NCI-H1105 treated with DMSO at 0.1 percent for 48 hours (cell line): ENCODE measurements at places on chromosomes 16 and 17.
A peak's percentile ranks its signal among the peaks of the same experiment; 100 is the strongest.

GRCh38 chr16:7492122-7492521 is 159.5 kb downstream of the RBFOX1 start:
- no peak for DNase-seq

GRCh38 chr16:68506331-68507053 is 32.6 kb upstream of the ZFP90 start:
- no peak for DNase-seq

- no peak for DNase-seq
Observed at GRCh38 chr17:80443916-80444643, 29.1 kb downstream of the ENDOV start.

DNA sequence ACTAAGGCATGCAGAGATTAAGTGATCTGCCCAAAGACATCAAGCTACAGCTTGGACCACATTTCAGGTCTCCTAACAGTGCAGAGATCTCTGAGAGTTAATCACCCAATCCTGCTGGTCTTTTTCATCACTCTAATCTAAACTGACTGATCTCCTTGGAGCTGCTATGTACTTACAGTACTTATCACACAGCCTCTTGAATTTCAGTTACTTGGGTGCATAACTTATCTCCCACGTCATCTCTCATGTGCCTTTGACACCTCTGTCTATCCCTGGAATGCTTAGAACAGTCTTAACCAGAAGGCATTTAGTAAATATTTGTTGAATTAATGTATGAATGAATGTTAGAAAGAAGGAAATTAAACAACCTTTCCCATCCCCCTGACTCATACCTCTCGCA is 139.0 kb downstream of the SNX11 start:
- DNase-seq = no peak

DNA sequence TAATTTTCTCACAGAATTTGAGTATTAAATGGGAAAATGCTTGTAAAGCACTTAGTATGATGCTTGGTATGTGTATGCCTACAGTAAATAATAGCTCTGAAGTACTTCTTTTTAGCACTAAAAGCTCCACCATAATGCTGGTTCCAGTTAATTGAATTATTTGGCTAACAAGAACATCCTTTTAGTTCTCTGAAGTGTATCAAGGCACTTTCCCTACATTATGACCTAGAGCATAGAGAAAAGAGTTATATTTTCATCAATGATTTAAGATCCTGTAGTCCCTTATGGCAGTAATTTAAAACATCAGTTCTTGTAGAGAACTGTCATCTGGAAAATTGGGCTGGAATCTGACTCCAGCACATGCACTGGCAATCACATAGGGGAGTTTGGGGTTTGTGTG is 21.9 kb upstream of the PHAF1 start:
- no peak for DNase-seq

GRCh38 chr16:31421587-31421986 is 6.6 kb downstream of the COX6A2 start:
- no peak for DNase-seq

DNA sequence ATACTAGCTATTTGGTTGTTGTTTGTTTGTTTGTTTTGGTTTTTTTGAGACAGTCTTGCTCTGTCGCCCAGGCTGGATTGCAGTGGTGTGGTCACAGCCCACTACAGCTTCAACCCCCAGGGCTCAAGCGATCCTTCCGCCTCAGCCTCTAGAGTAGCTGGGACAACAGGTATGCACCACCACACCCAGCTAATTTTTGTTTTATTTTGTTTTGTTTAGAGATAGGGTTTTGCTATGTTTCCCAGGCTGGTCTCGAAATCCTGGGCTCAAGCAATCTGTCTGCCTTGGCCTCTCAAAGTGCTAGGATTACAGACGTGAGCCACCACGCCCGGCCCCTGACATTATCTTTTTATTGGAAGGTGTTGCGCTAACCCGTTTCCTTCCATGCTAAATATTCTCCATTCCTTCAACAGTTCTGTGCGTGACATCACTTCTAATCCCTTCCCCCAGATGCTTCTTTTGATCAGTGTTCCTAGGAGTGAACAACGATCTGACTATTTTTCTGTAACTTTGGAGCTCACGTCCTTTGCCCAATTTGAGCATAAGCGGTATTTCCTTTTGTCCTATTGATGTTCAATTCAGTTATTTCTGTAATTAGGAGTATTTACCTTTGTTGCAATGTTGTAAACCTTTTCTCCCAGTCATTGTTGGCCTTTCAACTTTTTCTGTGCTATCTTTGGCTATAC is 30.2 kb upstream of the EMP2 start:
- DNase-seq = no peak

DNA sequence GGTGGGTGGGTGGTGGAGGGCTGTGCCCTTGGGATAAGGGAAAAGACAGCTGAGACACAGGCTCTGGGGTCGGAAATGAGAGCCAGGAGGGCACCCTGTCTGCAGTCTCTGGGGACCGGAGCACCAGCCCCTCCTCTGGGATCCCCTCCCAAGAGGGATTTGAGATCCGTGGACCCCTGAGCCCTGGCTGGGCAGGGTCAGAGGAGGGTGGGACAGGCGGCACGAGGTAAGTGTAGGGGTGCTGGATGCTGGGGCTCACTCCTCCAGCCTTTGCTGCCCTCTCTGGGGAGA is 425 bp downstream of the SGSH start:
- DNase-seq = peak; percentile 35

- DNase-seq = peak; percentile 92
Observed at GRCh38 chr17:30477083-30477773, at the start of gene GOSR1. TSS of gene GOSR1 (plus strand) at chr17:30477408. CDS start at chr17:30477434, 26 bp downstream.

GRCh38 chr16:78192734-78193488 is 93.5 kb downstream of the WWOX start:
- no peak for DNase-seq

DNA sequence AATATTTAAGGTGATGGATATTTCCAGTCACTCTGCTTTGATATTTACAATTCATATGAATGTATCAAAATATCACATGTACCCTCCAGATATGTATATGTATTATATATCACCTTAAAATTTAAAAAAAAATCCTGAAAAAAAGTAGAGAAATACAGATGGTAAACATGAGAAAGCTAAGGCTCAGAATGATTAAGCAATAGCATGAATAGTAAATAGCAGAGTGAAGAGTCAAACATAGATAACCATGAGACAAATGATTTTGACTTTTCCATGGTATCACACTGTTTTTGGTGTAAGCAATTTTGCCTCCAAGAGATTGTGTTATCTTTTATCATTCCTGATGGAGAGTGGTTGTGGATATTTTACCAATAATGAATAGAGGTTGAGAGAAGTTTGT is 868.8 kb downstream of the CDH11 start:
- DNase-seq = no peak

DNA sequence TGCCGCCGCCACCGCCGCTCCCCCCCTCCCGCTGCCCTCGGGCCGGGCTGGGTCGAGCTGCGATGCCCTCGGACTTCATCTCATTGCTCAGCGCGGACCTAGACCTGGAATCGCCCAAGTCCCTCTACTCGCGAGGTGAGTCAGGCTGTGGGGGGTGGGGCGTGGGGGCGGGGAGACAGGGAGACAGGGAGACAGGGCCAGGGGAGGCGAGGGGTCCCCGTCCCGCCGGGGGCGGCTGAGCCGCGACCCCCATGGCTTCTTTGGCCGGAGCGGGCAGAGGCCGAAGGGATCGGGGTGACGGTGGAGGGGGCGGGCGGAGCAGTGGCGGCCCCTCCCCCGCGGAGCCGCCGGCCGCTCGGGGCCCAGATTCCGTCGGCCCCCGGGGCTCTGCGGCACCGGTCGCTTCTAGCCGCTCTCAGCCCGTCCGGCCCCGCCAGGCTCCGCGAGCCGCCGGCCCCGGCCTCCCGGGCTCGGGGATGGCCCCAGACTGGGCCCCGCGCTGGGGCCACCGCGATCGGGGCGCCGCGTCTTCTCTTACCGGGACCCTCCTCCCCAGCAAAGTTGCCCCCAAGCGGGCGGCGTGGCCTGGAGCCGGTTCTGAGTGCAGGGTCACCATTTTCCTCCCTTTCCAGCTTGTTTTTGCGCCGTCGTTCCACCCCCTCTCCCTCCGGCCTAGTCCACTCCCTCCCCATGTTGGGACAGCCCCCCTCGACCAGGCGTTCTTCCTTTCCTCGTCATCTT is 644 bp downstream of the NFAT5 start:
- DNase-seq = no peak

DNA sequence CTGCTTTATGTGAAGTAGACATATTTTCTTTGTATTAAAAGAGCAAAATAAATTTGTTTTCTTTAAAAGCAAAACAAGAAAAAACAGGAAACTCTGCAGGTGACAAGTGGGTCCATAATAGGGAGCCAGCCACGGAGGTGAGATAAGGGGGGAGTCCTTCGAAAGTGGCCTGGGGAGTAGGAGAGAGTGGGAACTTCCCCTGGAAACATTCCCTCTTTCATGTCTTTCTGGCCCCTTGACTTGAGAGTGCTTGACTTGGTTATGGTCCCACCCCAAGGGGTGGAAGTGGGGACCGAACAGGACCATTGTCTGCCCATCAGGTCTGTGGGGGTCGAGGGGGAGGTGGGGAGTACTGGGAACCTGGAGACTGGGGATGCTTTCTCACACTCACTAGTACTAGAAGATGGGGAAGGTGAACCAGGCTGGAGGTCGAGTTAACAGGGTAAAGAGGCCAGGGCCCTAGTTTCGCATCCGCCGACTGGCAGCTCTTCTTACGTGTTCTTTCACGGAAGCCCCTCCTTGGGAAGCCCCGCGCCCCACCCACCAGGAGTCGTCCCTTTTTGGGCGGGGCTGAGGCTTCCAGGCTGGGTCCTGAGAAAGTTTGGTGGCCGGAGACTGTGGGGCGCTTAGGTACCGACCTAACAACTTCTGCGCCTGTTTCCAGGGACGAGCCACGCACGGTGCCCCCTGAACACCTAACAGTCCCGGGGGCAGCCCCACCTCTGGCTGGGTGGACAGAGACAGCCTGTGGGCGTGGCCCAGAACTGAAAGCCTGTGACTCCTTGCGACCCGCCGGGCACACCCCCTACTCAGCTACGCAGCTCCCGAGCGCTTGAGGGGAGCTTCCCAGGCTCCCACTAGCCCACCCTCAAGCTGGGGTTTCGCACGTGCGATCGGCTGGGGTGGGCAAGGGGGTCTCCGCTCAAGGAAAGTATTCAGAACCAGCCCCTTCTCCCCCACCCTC is 790 bp downstream of the TRADD start:
- DNase-seq = no peak

DNA sequence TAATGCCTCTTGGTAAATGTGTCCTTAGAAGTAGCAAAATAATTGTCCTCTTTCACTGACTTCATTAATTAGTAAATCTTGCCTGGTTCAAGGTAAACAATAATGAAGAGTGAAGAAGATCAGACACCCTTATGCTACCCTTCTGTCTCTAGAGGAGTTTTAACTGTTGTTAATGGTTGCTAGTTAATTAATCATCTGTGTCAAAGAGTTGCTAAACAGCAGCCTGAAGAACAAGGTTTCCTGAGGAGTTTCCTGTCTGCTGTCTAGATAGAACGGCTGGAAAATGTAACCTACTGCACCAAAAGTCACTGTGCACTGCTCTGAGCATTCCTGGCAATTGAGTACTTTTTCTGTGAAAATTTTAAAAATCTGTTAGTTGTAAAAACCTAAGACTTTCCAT is 131.3 kb downstream of the NLK start:
- no peak for DNase-seq

DNA sequence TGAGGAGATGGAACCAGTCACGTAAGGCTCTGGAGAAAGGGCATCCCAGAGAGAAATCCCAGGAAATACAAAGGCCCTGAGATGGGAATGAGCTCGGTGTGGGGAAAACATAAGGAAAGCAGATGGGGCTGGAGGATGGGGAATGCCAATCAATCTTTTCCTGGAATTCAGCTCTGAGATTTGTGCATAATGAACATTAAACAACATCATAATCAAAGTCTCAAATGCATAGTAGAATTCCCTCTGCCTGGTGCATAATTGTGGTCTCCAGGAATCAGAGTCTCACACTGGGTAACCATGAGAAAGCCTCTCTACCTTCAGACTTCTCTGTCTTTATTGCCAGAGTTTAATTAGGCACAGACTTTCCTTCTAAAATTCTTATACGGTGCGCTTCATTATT is 30.8 kb downstream of the OTOA start:
- no peak for DNase-seq

GRCh38 chr17:69066482-69066881 is 5.8 kb upstream of the ABCA9 start:
- DNase-seq = no peak

- no peak for DNase-seq
Observed at GRCh38 chr16:86359571-86359970, 150.8 kb upstream of the FOXF1 start.

GRCh38 chr17:44362949-44363612 is 572 bp downstream of the FAM171A2 start:
- DNase-seq = peak; percentile 16

DNA sequence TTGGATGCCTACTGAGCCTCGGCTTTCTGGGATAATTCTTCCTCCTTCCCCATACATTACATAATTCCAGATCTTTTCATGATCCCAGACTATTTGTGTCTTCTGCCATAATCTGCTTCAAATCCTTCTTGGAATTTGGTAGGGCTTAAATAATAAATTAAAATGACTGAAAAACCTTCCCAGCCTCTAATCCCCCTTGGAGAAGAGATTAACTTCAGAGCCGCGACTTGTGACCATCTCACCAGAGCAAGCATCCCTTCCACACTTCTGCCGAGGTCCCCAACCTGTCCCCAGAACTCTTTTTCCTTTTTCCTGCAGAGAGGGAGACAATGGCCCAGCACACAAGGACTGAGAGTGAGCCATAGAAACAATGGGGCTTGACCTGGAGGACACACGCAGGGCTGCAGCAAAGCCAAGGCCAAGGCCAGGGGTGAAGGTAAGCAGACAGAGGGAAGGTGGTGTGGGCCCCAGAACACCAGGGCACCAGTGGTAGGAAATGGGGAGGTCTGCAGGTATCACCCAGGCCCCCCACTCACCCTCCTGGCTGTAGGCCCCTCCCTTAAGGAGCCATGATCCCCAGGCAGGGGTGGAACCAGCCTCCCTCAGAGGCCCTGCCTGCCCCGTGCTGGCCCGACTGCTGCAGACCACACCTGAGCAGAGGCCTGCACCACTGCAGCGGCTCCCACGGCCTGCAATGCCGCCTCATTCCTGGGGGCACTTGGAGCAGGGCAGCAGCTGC is 9.6 kb upstream of the BCAR1 start:
- no peak for DNase-seq

DNA sequence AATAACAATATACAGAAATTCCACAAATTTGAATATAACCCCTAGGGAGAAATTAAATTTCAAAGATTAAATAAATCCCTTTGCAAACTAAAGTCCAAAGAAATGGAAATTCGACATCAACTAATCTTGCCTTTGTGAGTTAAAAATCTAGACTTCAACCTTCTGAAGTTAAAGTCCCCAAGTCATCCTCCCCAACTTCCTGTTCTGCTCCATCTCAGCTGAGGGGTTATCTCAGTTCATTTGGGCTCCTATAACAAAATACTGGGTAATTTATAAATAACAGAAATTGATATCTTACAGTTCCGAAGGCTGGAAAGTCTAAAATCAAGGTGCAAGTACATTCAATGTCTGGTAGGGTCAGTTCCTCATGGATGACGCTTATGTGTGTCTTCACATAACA is 22.8 kb upstream of the KDM6B start:
- no peak for DNase-seq
